ENCODE measurements at places on chromosomes 1 and 21.

DNA sequence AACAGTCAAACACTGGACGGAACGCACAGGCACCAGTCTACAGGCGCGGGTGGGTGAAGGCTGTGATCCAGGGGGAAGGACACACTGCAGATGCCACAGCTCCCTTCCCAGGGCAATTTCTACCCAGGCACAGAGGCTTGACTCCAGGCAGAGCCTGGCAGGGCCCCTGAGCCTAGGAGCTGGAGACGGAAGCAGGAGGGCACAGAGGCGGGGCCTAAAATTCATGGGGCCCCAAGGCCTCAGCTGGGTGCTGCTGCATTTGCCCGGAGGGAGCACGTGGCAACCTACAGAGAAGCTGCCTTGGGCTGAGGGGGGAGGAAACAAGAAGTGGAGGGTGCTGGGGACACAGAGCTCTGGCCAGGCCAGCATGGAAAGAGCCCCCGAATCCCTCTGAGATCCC is 41.2 kb downstream of the UBE2G2 start:
- DNase-seq: no peak

- no peak for DNase-seq
Observed at GRCh38 chr1:165174491-165174890, 182.0 kb downstream of the LMX1A start.

- peak; percentile 80 for DNase-seq
Observed at GRCh38 chr1:181062836-181063428, 25.6 kb upstream of the IER5 start.

DNA sequence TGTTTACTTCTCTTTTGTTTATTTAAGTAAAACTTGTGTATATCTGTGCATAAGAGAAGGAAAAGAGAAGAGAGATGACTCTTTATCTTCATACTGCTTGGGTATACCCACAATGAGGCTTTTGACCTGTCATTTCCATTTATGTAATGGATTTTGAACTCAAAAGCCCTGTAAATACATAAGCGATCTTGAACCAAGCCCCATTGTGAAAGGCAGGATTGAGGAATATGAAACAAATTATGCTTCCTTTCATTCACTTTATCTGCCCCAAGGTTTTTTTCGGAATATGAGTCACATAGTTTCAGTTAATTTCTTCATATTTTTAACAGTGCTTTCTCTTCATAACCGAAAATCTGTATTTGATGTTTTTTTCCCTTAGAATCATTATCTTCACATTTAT is 21.4 kb downstream of the CNST start:
- no peak for DNase-seq

- DNase-seq: no peak
Observed at GRCh38 chr1:180312926-180313325, 82.9 kb downstream of the LHX4 start.

GRCh38 chr1:54619749-54620148 is 3.6 kb downstream of the FAM151A start:
- DNase-seq: no peak

DNA sequence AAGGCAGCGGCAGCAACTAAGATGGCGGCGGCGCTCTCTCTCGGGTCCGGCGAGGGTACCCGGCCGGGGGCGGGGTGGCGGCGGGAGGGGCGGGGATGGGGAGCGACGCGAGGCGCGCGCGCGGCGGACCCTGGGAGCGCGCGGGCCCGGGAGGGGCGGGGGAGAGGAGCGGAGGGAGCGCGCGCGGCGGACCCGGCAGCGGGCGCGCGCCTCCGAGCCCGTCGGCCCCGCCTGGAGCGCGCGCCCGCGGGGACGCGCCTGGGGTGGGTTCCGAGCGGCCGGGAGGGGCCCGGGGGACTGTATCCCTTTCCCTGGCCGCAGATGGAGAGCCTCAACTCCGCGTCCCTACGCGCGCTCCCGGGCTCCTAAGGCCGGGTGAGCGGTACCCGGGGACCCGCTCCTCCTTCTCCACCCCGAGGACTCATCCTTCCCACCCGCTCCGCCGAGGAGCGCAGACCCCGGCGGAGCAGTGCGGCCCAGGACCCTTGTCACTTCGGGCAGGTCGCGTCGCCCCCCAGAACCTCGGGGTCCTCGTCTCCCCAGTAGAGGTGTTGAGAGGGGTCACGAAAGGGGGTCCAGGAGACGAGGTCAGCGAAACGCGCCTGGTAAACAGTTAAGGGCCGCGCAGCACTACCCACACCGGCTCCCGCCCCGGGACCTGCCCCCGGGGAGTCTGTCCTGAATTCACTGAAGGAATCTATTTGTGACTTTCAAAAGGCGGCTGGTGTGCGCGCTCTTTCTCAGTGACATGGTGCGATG is at the start of gene CLSTN1:
CLSTN1 (minus strand) TSS at position 23 of the 759 bp plus-strand sequence. CDS start 232 bp downstream, outside the sequence.
- peak; percentile 92 for DNase-seq

DNA sequence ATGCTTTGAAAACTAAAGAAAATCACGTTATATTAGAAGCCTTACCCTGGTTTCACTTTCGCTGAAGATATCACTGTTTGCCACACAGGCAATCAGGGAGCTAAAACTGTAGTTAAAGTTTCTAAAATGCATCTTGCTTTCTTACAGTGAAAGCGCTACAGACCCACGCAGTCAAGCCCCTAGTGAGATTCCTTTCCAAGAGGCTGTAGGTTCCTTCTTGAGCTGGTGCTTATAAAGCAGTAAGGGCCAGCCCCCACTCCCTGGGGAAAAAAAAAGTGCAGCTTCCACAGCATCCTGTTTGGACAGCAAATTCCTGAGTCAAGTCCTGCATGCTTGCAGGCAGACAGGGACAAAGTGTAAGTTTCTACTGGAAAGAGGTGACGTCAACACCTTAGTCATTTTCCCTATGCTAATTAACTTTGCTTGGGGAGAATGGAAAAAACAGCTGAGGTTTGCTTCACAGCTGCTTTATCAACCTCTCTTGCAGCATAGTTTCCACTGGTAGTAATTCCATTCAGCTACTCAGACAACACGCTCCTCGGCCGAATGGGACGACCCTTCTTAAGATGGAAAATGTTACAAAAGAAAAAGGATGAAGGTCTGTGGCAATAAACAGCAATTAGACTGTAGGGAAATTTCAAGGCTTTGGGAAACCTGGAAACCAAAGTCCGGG is 14.7 kb upstream of the KCNE1 start:
- peak; percentile 70 for DNase-seq

GRCh38 chr1:84436876-84437655 is 38.8 kb downstream of the DNASE2B start:
- no peak for DNase-seq

GRCh38 chr1:110957798-110958197 is 5.9 kb downstream of the LRIF1 start:
- DNase-seq: no peak

- no peak for DNase-seq
Observed at GRCh38 chr1:246193537-246193936, 313.5 kb downstream of the SMYD3 start.

GRCh38 chr1:10431070-10431730 is 967 bp downstream of the CENPS start:
- peak; percentile 38 for DNase-seq

DNA sequence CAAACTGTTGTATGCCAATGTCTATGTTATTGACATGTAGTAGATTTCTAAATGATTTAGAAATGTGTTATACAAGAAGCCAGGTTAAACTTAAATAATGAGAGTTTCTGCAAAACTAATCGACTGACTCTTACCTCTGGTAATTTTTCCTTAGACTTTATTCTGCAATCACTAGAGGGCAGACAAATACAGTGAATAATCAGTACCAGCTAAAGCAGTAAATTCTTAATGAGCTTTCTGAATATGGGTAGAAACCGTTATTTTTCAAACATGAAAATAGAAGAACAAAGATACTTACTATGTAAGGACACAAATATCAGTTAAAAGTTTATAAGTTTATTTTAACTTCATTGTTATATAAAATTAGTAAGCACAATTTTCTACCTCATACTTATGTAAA is 97.9 kb upstream of the RGS1 start:
- DNase-seq: no peak

DNA sequence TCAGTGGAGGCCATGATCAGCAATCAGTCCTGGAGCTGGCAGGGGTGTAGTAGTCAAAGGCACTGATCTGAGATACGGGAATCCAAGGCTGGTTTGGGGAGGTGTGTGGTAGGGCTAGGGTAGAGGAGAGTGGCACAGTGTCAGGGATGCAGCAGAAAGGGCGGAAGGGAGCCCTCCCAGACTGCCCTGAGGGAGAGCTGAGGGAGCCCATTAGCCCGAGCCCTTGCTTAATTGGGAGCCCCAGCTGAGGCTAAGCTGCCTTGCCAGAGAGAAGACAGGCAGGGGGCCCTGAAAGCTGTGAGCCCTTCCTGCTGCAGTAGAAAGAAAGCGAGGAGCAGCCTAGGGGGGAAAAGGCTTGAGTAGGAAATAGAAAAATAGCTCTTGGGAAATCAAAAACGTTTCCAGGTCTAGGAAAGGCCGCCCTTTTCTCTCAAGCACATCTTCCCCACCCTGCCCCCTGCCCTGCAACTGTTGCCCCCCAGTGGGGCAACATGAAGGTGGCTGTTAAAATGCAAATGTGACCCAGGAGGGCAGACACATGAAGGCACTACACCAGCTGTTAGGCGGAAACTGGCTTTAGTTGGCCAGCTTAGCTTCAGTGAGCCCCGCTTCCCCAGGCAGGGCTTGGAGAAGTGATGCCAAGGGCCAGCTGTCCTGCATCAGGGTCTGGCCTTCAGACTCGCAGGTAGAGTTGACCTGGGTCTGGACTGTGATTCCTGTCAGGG is 106.2 kb downstream of the UCK2 start:
- no peak for DNase-seq

GRCh38 chr1:27416387-27417111 is 24.1 kb downstream of the GPR3 start:
- peak; percentile 71 for DNase-seq

DNA sequence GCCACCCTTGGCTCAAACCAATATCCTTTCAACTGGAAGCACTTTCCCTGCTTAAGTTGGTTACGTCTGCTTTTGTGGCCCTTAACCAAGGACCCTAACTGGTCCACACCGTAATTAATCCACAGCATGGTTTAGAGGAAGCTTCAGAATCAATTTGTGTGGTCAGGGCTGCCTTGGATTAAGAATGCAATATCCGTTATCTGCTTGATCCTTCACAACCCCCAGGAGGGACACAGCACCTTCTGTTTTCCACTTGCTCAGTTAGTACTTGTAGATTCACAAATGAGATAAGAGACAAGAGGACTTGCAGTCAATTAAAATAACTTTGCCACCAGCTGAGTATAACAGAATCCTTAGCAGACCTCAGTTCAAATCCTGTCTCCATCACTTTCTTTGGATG is 56.9 kb upstream of the LRP8 start:
- no peak for DNase-seq

GRCh38 chr21:16583556-16583955 is 853.8 kb downstream of the USP25 start:
- no peak for DNase-seq

GRCh38 chr1:240247899-240248298 is 156.2 kb downstream of the FMN2 start:
- DNase-seq: no peak

- peak; percentile 91 for DNase-seq
Observed at GRCh38 chr1:224497714-224498573, 63.3 kb upstream of the WDR26 start.

DNA sequence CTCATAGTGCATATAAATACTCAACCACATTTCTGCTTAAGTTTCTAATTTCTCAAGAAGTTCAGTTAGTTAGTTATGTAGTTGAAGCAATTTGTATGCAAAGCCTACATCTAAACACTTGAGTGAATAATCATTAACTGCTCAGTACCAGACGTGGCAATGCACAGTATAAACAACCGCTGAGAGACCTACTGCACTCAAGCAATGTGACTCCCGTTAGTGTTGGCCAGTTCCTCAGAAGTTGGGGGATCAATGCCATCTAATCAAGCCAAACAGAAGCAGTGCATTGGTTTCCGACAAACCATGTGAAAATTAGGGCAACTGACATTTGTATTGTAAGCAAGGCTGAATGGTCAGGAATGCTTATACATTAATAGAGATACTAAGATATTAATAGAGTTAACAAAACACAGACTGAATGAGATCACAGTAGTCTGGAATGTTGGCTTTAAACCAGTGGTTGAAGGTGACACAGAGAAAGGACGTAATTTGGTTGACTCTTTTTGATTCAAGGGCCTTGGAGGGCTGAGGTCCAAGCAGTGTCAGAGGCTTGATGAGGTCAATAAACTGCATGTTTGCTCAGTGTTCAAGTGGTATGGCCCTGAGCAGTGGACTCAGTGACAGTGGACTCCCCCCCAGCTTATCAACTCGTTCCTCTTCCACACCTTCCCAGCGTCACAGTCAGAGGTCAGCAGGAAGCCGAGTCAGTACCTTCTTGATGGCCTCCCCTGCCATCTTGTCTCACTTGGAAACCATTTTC is 255.5 kb downstream of the CTH start:
- no peak for DNase-seq

DNA sequence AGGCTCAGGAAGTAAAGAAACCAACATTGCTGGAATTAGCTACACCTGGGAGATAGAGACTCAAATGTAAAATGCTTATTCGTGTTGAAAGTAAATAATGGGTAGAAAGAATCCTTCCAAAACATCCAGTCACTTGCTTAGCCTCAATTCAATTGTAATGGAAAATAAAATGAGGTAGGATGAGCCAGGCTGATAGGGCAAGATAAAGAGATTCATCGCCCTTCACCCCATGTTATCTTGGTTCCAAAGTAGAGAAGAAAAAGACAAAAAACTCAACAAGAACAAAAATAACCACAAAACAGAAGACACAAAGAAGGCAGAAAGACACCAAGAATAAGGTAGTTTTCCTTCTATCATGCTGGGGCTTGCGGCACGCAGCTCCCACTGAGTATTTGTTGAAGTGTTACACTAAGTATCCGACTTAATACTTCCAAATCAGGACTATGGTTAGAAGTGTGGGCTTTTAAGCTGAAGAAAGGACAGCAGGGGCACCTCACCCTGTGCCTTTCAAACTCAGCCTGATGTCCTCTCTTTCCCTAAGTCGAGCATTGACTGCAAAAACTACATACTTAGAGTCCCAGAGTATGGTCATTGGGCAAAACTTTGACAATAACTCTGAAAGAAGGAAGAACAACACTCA is 202.1 kb downstream of the VAV3 start:
- no peak for DNase-seq

- no peak for DNase-seq
Observed at GRCh38 chr1:11227106-11228077, 35.0 kb downstream of the MTOR start.

DNA sequence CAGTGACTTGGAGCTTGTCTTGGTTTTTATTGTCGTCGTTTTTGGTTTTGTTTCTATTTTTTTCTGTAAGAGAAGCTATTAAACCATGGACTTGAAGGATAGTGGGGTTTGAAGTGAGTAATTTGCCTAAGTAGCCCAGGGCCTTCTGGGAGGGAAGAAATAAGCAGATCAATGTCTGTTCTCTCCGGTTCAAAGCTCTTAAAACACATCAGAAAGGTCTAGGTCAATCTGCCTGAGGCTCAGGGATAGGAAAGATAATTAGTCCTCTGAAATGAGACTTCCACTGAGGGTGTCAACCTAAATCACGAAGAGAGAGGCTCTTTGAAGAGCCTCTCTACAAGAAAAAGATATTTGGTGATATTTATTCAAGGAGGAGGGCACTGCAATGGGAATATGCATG is 178.0 kb downstream of the MATN1 start:
- DNase-seq: no peak
